ENCODE measurements at places on chromosomes 6 and 20. TPM values are rescaled to one million over a fixed set of nuclear protein-coding genes. Genes with fewer than 3 reads are reported as not detected.
A peak's percentile ranks its signal among the peaks of the same experiment; 100 is the strongest.

- no peak for DNase-seq
- H3K27me3 ChIP-seq = no peaks in the 10 kb centered on the region
- H3K36me3 ChIP-seq = no peaks in the 10 kb centered on the region
- no peaks in the 10 kb centered on the region for H3K4me1 ChIP-seq
- H3K27ac ChIP-seq = no peak overlapping the region
- H3K4me3 ChIP-seq = no peak overlapping the region
These were observed 130.1 kb upstream of the MTHFD1L start for GRCh38 chr6:150735341-150735851.

Gene HLA-DPB1
- total RNA-seq = not detected

Gene SSTR4
- total RNA-seq = not detected

Gene HLA-DQA2
- total RNA-seq = not detected

Gene SLC44A4
- total RNA-seq = not detected

Gene ENPP3
- total RNA-seq = not detected

DNA sequence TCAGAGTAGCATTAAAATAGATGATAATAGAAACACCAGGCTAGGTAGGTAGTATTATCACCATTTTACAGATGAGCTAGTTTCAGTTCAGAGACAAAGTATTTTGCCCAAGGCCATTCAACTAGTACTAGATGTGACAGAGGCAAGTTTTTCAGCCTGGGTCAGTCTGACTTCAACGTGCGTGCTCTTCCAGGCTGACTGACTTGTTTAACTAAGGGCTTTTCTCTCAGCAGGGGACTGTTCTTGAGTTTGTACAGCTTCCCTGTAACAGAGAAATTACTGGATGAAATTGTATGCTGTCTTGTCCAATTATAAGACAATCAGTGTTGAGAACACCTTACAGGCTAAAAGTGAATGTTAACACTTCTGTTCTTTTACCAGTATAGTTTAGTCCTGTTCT, 333.5 kb upstream of the MAN1A1 start:
- no peaks in the 10 kb centered on the region for H3K4me1 ChIP-seq
- no peak overlapping the region for H3K4me3 ChIP-seq
- H3K36me3 ChIP-seq = no peaks in the 10 kb centered on the region
- no peak overlapping the region for H3K27ac ChIP-seq
- H3K27me3 ChIP-seq = no peaks in the 10 kb centered on the region

DNA sequence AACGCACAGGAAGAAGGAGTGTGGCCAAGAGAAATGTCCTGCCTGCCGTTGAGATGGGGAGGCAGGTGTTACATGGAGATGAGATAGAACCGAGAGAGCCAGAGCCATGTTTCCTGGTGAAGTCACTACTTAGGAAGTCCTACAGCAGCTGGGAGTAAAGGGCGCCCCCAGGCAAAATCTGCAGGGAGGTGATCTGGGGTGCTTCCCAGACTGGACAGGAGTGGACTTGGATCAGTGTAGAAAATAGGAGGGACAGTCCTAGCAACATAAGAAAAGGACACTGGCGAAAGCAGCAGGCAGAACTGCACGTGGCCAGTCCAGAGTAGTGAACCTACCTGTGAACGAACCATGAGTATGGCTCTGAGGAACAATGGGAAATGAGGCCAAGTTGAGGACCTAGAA, 85.3 kb downstream of the CD164 start:
- H3K36me3 ChIP-seq = no peaks in the 10 kb centered on the region
- H3K4me3 ChIP-seq = no peak overlapping the region
- no peak overlapping the region for H3K27ac ChIP-seq
- no peaks in the 10 kb centered on the region for H3K4me1 ChIP-seq
- no peak for DNase-seq

DNA sequence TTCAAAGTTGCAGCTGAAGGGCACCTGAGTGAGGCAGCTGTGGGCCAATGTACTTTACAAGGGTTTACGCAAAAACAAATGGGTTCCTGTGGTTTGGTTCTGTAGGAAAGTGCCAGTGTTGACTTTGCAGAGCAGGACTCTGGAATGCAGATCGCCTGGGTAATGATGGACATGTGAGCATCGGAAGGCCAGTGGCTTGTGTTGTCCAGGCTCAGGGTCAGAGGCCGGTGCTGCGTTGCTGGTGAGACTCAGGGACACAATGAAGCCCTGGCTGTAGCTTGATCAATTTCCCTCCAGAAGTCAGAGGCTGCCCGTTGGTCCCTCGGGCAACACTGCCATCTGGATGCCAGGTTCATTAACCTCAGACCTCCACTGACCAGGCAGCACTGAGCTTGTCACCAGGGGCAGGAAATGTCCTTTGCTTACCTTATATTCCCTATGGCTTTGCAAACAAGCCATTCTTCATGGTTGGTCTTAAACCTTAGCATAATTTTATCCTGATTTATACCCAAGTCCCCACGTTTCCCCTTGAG, 753.4 kb downstream of the QKI start:
- H3K36me3 ChIP-seq = no peaks in the 10 kb centered on the region
- H3K4me1 ChIP-seq = no peaks in the 10 kb centered on the region
- no peaks in the 10 kb centered on the region for H3K27me3 ChIP-seq

Gene SYCP2L
- total RNA-seq = not detected

- DNase-seq = no peak
- no peaks in the 10 kb centered on the region for H3K36me3 ChIP-seq
- H3K27me3 ChIP-seq = no peaks in the 10 kb centered on the region
- H3K4me1 ChIP-seq = peaks cover 6% of the 10 kb centered on the region
- no peak overlapping the region for H3K4me3 ChIP-seq
- no peak overlapping the region for H3K27ac ChIP-seq
These were observed 52.9 kb downstream of the NOX3 start for GRCh38 chr6:155402656-155403304.

- H3K27me3 ChIP-seq = no peaks in the 10 kb centered on the region
- no peaks in the 10 kb centered on the region for H3K4me1 ChIP-seq
- H3K36me3 ChIP-seq = no peaks in the 10 kb centered on the region
These were observed 15.1 kb upstream of the LAMP5 start for GRCh38 chr20:9499126-9499899.

GRCh38 chr20:40855269-40855668, 166.2 kb upstream of the MAFB start:
- H3K27ac ChIP-seq = no peak overlapping the region
- H3K4me1 ChIP-seq = no peaks in the 10 kb centered on the region
- H3K4me3 ChIP-seq = no peak overlapping the region
- no peaks in the 10 kb centered on the region for H3K27me3 ChIP-seq
- H3K36me3 ChIP-seq = no peaks in the 10 kb centered on the region
- DNase-seq = no peak

DNA sequence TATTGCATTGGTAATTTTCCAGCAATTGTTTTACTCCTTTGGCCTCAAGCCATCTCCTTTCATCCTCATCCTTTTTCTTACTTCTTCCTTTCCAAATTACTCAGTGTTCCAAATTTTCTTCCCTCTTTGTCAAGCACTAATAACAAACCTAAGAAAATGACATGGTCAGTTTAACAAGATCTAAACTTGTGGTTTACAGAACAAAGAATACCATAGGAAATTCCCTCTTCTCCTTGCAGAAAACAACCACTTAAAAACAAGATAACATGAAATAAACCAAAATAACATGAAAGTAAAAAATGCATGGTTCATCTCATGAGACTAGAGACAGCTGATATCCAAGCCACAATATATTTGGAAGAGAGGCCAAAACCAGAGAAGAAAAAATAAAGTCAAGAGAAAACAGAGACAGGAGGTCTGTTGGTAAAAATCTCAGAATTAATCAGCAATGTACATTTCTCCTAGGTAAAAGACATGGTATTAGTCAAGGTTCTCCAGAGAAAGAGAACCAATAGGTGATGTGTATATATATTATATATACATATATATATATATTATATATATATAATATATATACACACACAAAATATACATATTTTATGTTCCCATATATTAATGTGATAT, 51.0 kb upstream of the SENP6 start:
- no peaks in the 10 kb centered on the region for H3K4me1 ChIP-seq
- no peak for DNase-seq
- no peak overlapping the region for H3K27ac ChIP-seq
- no peaks in the 10 kb centered on the region for H3K27me3 ChIP-seq
- no peak overlapping the region for H3K4me3 ChIP-seq

- no peaks in the 10 kb centered on the region for H3K36me3 ChIP-seq
- H3K27me3 ChIP-seq = no peaks in the 10 kb centered on the region
- peaks cover 6% of the 10 kb centered on the region for H3K4me1 ChIP-seq
- no peak for DNase-seq
- H3K27ac ChIP-seq = no peak overlapping the region
- no peak overlapping the region for H3K4me3 ChIP-seq
These were observed 489.9 kb downstream of the TFAP2A start for GRCh38 chr6:9924971-9925370.

DNA sequence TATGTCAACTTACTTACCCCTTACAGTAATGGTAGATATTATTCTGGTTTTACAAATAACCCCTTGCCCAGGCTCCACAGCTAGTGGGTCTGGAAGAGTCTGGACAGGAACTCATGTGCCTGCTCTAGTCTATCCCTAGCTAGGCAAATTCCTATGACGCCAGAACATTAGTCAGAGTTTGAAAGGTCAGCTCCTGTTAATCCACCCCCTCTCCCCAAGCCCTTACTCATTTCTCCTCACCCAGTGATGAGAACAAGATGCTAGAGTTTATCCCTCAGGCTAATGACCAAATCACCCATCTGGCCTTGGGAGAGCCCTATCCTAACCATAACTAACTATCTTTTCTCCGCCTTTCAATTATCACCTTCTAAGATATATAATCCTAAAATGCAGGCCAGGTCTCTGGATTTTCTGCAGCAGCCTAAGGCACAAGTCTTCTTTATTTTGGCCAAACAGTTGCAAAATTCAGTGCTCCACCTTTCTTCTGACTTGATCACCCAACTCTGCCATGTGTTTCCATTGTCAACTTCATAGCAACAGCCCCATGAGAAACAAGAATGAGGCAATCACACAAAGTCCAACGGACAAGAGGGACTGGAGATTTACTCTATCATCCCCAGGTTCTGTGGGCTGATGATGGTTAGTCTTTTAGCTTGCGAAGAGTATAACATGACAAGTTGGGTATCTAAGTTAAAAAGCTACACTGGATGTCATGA, 113.3 kb downstream of the TASP1 start:
- DNase-seq = peak; percentile 83
- H3K4me1 ChIP-seq = peaks cover 17% of the 10 kb centered on the region
- no peaks in the 10 kb centered on the region for H3K27me3 ChIP-seq
- no peak overlapping the region for H3K4me3 ChIP-seq
- H3K36me3 ChIP-seq = peaks cover 35% of the 10 kb centered on the region
- peak overlapping the region; percentile 67 for H3K27ac ChIP-seq

Gene LRRC73
- 0.37 TPM for total RNA-seq

Gene SPO11
- not detected for total RNA-seq

DNA sequence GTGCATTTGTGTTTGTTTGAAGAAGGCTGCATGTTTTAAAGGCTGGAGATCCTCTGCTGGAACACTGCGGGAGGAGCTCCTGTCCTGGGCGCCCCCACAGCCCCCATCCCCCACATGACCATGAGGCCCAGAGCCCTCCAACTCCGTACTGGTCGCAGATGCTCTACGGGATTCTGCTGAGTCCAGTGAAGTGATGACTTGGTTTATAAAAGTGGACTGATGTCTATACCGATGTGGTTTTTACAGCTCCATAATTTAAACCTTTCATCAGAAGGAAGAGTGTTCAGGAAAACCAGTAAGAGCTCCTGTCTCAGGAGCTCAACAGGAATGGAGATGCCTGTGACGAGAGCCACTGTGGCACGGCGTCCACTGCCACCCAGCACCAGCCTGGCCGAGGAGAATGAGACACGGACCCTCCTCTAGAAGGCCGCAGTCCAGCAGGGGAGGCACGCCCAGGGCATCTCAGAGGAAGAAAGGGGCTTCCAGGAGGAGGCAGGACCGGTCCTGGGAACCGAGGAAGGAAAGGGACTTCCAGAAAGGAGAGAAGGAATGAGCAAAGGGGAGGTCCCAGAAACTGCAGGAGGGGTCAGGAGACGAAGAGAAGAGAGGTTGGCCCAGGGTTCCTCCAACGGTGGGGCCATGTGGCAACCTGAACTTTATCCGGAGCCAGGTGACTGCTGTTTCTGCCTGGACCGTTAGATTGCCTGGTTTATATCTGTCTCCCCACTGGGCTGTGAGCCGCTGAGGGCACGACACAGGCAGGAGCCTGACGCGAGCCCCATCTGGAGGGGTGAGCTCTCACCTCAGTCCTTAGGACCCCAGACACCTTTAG, 26.9 kb downstream of the BFSP1 start:
- H3K36me3 ChIP-seq = no peaks in the 10 kb centered on the region
- no peaks in the 10 kb centered on the region for H3K27me3 ChIP-seq
- DNase-seq = no peak

DNA sequence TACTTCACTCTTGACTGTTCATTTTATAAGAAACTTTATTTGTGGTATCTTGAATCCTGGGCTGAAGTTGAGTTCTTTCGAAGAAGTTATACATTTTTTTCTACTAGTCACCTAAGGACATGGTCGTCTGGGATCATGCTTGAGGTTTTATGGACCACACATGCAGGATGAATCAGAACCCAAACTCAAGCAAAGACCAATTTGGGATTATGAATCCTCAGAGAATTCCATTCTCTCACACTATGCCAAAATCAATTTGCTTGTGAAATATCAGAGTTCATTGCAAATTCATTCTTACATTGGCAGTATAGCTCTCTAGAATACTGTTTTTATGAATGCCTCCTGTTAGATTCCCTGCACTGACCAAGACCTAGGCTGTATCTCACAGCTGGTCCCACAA, 114.3 kb upstream of the HDAC2 start:
- DNase-seq = no peak
- H3K4me1 ChIP-seq = peaks cover 6% of the 10 kb centered on the region
- no peak overlapping the region for H3K27ac ChIP-seq
- H3K4me3 ChIP-seq = no peak overlapping the region
- peaks cover 54% of the 10 kb centered on the region for H3K27me3 ChIP-seq

DNA sequence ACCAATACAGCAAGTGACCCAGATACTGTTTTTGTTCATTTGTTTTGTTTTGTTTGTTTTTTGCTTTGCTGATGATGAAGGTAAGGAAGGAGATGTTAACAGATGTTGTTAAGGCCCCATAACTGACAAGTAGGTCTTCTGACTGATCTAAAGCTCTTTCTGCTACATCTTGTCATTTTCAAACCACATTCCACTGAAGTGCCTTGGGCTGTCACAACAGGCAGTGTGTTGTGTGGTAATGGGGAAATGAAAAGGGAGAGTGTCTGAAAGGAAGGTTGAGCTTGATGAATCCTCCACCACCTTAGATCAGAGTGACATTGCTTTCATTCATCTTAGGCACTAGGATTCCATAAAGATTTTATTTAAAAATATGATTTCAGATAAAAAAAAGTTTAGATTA, 479.4 kb upstream of the SYNCRIP start:
- no peak overlapping the region for H3K4me3 ChIP-seq
- H3K27ac ChIP-seq = no peak overlapping the region
- no peak for DNase-seq
- no peaks in the 10 kb centered on the region for H3K36me3 ChIP-seq
- H3K4me1 ChIP-seq = no peaks in the 10 kb centered on the region
- no peaks in the 10 kb centered on the region for H3K27me3 ChIP-seq
